ENCODE measurements at places on chromosomes 6 and 20.

- DNase-seq, result no peak
Observed at GRCh38 chr6:24257282-24257681, 100.6 kb downstream of the DCDC2 start.

DNA sequence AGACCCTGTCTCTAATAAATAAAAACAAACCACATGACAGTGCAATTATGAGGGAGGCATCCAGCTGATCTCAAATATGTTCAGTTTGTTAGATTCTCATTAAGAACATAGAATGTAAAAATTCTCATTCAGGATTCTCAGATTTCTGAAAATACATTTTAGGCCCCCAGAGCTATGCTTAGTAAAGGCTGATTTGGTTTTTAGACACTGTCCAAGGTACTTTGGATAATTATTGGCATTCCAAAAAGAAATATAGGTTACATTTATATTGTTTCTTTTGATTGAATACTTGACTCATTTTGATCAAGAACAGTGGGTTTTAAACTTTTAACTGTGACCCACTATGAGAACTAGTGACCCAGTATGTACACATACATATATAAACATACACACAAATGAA lies 55.5 kb downstream of the ANKRD6 start:
- no peak for DNase-seq

- DNase-seq, result no peak
Observed at GRCh38 chr6:87710090-87710489, 8.1 kb upstream of the AKIRIN2 start.

DNA sequence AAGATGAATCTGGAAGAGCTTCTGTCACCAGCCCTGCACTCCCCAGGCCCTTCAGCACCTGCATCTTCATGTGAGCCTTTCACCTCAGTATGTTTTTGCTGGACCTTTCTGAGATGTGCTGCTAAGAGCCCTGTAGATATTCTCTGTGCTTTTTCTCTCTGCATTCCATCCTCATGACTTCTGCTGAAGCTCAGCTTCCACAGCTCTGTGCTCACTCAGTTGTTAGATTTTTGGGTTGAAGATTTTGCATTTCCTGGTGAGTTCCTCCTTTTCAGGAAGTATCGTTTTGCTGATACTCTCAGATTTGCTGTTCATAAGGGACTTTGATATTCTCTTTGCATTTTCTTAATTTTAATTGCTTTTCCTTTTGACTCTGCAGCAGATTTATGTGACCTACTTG lies 18.3 kb downstream of the KIAA1586 start:
- DNase-seq, result no peak

GRCh38 chr6:2740581-2740980 lies 10.1 kb downstream of the MYLK4 start:
- DNase-seq, result no peak

DNA sequence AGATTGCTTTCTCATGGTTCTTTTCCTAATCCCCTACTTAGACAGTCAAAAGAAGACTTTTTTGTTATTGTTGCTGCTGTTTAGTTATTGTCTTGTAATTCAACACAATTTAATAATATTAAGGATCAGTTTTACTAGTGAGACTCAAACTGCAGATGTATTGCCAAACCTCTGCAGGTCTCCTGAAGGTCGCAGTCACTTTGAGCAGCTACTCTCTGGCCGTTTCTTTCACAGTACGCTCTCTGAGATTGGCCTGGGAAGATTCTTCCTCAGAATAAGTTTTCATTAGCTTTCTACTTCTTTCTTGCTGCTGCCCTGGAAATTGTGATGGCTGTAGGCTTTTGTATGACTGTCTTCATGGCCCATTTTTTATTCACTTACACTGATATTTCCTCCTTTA lies 930.8 kb downstream of the QKI start:
- DNase-seq, result no peak

DNA sequence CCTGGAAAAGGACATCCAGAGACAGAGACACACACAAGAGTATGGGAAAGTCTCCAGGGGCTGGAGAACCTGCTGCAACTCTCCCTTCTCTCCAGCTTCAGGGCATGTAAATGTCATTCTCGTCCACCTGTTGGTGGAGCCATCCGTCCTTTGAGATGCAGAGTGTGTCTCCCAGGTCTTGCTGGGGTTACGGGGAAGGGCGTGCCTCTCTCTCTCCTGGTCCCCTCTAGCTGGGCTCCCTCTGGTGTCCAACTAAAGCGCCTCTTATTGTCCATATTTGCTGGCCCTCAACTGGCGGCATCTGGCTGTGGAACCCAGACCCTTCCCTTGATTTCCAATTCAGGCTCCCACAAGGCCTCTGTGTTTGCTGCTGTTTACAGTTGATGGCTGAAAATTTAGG lies 244.1 kb downstream of the BMP7 start:
- no peak for DNase-seq

GRCh38 chr6:111609028-111609820 lies 3.5 kb upstream of the TRAF3IP2 start:
- no peak for DNase-seq

GRCh38 chr6:85395746-85396145 lies 54.1 kb upstream of the NT5E start:
- no peak for DNase-seq

DNA sequence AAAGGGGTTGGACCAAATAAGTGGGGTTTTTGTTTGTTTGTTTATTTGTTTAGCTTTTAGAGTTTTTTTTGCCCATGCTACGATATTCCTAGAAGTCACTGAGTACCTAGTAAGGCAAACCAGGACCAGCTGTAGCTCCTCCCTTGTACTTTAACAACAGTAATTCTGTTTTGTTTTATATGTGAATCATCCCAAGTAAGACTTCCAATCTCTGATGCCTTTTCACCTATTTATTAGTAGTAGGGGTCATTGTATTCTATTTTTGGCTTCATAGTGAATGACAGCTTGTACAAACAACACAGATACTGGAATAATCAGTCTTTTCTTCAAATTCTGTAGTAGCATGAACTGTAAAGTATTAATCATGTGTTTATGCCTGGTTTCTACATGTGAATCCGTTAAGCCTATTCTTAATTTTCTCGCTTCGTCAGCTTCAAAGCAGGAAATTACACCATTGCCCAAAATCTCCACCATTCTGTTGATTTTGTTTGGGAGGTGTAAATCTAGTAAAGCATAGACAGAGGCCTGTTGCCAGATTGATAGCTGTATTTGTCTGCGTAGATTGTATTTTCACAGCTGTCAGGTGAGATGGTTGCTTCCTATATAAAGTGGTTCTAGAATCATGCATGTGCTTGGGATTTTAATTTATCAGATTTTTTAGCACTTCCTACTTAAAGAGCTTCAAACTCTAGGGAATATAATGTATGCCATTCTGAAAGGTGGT lies 151.5 kb upstream of the FLRT3 start:
- DNase-seq, result no peak

DNA sequence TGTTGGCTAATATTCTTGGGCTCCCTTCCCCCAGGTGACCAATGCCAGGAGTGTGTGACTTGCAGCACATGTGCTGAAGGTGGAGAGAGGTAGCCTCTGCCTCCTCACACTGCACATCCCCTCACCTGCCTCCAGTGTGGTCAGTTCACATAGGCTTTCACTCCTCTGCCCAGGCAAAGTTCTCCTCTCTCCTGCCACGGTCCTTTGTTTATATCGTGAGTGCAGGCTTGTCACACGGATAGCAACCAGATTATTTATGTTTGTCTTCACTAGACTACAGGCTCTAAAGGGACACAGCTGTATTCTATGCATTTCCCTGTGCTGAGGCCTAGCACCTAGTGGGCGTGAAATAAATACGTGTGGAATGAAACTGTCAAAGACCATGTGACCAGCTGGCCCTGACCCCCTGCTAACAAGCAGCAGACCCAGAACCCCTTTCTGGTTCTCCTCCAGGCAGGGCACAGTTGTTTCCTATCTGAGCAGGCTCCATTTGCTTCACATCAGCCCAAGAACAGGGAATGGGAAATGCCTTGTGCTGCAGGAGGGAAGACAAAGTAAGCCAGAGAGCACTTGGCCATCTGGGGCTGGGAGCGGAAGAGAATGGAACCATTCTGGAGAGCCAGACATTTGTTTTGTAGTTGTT lies 42.3 kb downstream of the UNC5CL start:
- DNase-seq, result no peak

GRCh38 chr6:108673602-108674001 lies 112.9 kb downstream of the FOXO3 start:
- DNase-seq, result no peak

GRCh38 chr20:24953621-24954133 lies 4.6 kb downstream of the CST7 start:
- DNase-seq, result no peak

DNA sequence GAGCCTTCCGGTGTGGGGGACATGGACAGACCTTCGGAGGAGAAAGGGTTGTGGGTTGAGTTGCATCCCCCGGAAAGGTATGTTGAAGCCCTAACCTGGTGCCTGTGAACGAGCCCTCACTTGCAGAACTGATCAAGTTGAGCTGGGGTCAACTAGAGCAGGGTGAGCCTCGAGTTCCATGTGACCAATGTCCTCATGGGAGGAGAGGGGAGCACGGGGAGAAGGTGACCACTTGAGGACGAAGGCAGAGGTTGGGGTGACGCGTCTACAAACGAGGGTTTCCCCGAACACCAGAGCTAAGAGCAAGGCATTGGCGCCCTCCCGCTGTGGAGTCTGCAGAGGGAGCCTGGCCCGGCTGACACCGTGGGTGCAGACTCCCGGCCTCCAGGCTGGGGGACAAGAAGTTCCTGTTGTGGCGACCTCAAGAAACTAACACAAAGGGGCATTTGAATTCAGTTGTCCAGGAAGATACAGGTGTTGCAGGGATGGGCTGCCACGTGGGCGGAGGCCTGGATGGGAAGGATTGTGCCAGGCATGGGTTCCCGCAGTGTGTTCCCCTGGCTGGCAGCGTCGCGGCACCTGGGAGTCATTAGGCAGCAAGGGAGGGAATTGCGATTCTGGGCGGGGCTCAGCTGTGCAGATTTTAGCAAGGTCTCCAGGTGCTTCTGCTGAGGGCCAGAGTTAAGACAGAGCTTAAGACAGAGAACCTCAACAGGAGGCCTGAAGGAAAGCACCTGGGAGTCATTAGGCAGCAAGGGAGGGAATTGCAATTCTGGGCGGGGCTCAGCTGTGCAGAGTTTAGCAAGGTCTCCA lies 20.4 kb upstream of the UNC93A start:
- DNase-seq, result no peak

DNA sequence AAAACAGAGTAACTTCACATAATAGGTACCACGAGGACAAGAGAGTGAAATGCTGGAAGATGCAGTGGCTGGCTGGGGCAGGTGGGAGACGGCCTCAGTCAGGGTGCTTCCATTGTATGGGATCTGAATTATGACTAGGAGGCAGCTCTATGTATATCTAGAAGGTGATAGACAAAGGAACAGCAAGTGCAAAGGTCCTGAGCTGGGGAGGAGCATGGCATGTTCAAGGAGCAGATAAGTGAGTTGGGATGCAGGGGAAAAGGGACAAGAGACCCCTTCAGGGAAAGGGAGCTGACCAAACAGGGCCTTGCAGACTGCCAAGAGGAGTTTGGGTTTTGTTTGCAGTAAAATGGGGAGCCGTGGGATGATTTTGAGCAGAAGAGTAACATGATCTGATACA lies 8.3 kb upstream of the SLC9A8 start:
- DNase-seq, result no peak

- DNase-seq, result no peak
Observed at GRCh38 chr6:87244380-87244779, 78.0 kb upstream of the SMIM8 start.

GRCh38 chr20:53385941-53386767 lies 207.5 kb downstream of the ZNF217 start:
- no peak for DNase-seq

GRCh38 chr20:57649617-57650015 lies 29.4 kb upstream of the ZBP1 start:
- DNase-seq, result no peak
